CD4-positive, alpha-beta T cell treated with Interleukin-4 for 1 hour (primary cell): ENCODE measurements at places on chromosomes 5 and 9.

DNA sequence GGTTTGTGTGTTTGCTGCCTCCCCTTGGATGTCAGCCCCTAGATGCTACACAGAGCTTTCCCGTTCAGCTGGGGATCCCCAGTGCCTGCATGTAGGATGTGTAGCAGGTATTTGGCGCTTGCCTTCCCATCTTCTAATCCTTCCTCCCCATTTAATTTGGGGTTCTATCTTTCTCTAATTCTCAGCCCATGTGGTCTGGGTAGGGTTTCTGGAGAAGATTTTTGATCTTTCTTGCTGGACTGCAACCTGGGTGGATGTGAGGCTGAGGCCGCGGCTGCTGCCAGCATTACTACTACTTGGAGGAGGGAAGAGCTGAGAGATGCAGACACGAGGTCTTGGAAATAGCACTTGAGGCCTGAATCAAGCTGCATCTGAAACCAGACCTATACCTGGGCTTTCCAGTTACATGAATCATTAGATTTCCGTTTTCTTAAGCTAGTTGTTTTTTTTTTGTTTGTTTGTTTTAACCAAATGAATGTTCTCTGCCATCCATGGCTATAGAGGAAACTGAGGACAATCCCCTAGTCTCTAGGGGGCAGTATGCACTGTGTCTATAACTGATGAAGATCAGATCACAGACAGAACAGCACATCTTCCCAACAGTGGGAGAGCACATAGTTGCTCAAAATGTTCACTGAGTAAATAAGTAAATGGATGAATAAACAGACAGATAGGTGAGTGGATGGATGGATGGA is 178.6 kb downstream of the FGF18 start:
- no peak for DNase-seq

DNA sequence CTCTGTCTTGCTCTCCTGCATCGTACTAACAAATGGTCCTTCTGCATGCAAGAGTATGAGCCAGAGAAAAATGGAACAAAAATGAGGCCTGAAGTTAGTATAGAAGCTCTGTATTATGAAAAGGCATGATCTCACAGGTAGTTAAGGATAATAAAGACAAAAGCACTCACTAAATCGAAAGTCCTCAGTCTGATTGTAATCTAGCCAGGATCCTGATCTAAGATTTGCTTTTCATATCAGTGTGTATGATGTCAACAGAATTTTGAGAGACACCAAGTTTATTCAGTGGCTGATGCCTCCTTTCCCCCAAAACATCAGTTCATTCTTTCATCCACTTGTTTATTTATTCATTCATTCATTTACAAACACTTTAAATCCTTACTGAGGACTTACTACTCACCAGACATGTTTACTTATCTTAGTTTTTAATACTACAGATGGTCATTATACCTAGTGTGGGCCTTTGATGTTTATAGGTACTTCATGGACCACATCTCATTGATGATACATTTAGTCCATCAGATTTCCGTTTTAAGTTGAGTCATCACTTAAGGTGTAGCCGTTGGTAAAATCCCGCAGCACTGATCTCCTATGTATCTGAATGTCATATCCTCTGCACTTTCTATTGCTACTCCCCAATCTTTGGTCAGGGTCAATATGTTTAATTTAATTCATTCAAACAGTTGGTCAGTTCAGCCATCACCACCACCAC is 105.2 kb upstream of the DHFR start:
- DNase-seq: peak; percentile 33

GRCh38 chr5:149757197-149757947 is 27.3 kb downstream of the PPARGC1B start:
- DNase-seq: no peak

DNA sequence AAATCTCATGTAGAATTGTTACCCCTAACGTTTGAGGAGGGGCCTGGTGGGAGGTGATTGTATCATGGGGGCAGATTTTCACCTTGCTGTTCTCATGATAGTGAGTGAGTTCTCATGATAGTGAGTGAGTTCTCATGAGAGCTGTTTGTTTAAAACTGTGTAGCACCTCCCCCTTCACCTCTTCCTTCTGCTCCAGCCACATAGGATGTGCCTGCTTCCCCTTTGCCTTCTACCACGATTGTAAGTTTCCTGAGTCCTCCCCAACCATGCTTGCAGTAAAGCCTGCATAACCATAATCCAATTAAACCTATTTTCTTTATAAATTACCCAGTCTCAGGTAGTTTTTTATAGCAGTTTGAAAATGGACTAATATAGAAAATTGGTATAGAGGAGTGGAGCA is 1783.7 kb upstream of the CDH9 start:
- no peak for DNase-seq

- DNase-seq: no peak
Observed at GRCh38 chr9:132506977-132507669, 75.3 kb upstream of the BARHL1 start.

GRCh38 chr5:122421374-122422079 is 109.5 kb downstream of the SNCAIP start:
- DNase-seq: no peak

DNA sequence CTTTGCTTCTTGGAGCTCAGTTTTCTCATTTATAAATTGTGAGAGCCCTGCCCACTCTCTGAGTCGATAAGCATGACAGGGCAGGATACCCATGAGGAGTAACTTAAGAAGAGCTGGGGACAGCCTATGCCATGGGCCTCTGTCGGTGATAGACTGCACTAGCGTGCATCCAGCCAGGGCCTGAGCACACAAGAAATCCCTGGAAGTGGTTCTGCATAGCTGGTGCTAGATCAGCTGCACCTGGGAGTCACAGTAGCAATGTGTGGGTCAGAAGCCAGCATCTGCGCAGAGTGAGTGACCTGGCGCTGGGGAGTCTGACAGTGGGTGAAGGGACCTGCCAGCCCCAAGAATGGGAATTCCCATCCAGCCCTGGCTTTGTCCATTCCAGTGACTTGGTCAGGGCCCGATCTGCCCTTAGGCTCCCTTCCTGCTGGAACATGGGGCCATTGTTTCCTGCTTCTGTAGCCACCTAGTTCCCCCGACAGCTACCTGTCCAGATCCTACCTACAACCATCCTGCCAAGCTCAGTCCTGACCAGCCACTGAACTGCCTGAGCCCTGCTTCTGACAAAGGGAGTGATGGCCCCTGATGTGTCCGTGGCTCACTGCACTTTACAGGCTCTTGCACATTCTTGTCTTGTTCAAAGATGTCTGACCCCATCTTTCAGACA is 35.9 kb upstream of the NANS start:
- no peak for DNase-seq

- DNase-seq: no peak
Observed at GRCh38 chr9:106982636-106983035, 119.7 kb downstream of the ZNF462 start.

- DNase-seq: no peak
Observed at GRCh38 chr5:81965524-81965923, 6.3 kb upstream of the ATG10 start.
